ENCODE measurements at places on chromosomes 5 and 9. TPM values are rescaled to one million over a fixed set of nuclear protein-coding genes. Genes with fewer than 3 reads are reported as not detected.

Gene TRIM36
- total RNA-seq: 2.4 TPM

Gene DDX4
- total RNA-seq: not detected

Gene SLC6A18
- not detected for total RNA-seq

Gene MSX2
- total RNA-seq: 0.66 TPM

Gene OBP2B
- not detected for total RNA-seq

Measured in uterine smooth muscle cell (primary cell).